Amniotic stem cell (primary cell): ENCODE measurements at places on chromosomes 5 and 9.
A peak's percentile ranks its signal among the peaks of the same experiment; 100 is the strongest.

GRCh38 chr9:34254966-34255825, 73.9 kb downstream of the KIF24 start:
- peak; percentile 36 for DNase-seq

DNA sequence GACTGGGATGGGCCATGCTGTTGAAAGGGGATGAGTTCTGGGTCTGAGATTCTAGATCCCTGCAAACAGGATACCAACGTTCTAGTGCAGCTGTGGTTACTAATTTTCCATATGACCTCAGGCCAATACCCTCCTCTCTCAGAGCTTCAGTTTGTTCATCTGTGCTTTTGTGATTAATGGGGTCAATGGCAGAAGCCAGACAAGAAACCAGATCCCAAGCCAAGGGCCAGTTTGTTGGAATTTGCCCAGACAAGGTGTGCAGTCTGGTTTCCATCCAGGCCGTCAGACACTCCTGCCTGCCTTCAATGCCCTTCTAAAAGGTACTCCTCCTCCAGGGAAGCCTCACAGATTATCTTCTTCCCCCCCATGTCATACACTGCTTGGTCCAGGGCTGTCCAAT, 11.4 kb downstream of the MYORG start:
- no peak for DNase-seq

DNA sequence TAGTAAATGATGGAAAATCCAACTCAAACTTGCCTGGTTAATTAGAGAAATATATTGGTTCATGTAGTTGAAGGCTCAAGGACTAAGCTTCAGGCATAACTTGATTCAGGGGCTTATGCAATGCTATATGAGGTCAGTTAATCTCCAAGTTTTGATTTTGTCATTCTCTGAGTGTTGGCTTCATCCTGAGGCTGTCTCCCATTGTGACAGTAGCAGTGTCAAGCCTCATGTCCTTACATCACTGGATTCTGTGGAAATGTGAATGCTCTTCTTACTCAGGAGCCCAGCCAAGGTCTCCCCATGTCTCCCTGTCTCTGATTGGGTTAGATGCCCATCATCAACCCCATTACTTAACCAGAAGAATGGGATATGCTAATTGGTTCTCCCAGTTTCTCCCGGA, 44.4 kb upstream of the SNX2 start:
- DNase-seq = no peak

DNA sequence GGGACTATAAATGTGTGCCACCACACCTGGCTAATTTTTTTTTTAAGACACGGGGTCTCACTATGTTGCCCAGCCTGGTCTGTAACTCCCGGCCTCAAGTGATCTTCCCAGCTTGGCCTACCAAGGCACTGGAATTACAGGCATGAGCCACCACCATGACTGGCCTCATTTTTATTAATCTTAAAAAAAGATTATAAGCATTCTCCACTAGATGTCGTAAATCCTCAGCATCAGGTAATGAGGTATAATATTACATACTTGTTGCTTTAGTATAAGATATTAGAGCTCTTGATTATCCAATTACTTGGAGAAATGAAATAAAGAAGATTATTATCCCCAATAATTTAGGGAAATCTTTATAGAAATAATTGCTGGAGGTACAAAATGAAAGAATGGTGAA, 78.2 kb upstream of the HTR1A start:
- DNase-seq = no peak

DNA sequence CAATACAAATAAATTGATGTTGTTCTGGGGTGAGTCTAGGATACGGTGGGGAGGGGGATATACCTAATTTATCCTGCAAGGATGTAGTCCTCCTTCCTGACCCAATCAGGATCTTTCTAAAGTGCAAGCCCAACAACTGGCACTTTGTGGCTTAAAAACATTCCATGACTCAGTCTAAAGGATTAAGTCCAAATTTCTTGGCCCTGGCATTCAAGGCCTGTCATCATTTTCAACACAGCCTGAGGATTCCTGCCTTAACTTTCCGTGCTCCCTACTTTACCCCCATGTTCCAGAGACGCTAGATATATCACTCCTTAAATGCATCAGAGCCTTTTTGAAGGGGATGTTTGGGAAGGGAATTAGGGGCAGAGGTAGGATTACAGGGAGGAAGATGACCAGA, 1.0 kb downstream of the FAM221B start:
- DNase-seq = peak; percentile 77
